ENCODE measurements at places on chromosomes 11 and 22.

DNA sequence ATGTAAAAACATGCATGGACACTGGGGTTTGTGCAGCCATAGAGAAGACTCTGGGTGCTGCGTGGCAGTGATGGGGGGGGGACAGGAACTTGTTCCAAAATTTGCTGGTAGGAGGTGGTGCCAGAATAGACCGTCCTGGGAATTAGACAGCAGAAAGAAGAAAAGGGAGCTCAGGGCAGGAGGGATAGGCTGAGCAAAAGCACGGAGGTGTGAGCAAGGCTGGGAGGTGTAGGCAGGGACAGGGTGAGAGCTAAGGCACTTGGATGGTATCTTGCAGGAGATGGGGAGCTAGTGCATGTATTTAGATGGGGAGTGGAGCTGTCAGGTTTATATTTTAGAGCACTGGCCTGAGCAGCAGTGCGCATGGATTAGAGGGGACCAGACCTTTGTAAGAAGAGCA, 53.8 kb downstream of the PKNOX2 start:
- peak; percentile 8 for DNase-seq

DNA sequence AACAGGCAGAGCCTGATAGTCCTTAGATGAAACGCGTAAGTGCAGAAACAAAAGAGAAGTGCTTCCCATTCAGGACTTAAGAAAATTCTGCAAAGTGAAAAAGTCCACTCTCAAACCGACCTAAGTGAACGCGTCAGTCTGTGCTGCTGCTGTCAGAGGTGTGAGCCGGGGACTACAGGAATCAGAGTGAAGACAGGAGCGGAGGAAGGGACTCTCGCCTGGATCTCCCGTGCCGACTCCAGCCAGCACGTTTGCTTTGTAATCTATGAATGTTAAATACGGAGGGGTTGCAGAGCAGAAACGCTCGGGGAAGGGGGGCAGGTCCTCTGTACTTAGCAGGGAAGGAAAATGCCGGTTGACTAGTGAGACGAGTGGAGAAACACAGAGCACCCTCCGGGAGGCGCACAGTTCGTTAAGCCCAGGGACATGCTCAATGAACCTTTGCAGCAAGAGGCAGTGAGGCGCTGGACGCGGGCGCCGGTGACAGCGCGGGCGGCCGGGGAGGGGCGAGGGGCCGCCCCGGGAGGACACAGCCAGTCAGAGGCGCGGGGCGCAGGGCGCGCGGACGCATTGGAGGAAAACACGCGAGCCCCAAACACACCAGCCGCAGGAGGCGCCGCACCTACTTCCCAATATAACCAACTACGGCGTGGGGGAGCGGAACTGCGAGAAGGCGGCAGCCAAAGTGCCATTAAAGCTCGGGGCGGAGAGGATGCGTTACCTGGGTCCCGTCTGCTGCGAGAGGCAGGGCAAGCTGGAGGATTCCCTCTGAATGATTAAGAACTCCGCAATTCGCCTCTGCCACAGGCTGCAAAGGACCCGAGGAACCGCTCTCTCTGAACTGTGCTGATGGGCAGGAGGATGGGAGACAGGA, at the start of gene CNTN5:
CNTN5 (plus strand) TSS at position 598 of the 874 bp plus-strand sequence.
- DNase-seq: peak; percentile 83

- no peak for DNase-seq
These were observed 23.0 kb upstream of the ZC3H12C start for GRCh38 chr11:110070176-110070575.

DNA sequence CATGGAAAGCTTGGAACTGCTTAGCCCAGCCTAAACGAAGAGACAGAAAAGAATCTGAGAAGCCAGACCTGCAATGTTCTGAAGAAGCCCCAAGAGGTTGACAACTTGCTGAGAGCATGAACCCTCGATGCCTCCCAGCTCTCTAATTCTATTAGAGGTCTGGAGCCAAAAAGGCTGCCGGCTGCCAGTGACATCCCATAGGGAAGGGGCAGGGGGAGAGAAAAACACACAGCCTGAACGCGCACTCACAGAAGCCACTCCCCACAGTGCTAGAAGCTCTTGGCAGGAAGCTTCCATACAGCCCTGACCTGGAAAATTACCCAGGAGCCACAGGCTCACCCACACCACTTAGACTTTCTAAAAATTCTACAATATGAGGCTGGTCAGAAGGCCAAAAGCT, 18.3 kb downstream of the POLDIP3 start:
- no peak for DNase-seq

- no peak for DNase-seq
These were observed 99.0 kb downstream of the AMOTL1 start for GRCh38 chr11:94866936-94867795.

- DNase-seq: no peak
These were observed 335 bp downstream of the ZNF408 start for GRCh38 chr11:46701078-46701654.

DNA sequence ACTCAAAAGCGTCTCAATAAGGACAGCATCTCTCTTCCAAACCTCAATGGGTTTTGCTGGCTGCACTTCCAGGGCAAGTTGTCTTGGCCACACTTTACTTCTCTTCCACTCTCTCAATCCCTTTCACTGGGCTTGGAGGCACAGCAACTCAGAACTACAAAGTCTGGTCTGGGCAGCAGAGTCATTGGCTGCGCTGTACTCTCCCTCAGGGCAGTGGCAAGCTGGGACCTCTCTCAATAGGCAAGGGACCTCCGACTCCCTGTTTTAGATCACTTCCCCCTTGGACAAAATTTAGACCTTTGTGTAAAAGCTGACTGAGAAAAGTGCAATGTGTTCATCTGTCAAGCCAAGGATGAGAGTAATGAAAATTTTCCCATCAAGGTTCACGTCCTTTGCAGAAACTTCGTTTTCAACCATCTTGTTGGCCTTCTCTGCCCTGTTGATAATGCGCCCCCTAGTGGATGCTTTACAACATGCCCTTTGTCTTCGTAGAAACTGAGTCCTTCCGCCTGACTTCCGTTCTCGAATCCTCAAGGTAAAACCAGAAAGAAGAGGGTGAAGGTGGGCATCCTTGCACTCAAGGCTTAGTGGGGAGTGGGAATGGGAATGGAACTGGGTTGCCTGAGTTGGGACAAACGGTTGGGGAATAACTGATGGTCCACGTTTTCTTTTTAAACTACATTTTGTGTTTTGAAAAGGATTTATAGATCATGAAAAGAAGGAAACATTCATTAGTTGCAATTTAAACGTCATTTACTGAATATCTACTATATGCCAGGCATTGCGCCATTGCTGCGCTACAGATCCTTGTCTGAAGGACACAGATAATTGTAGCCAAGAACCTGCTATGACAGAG, 99.1 kb downstream of the CD44 start:
- DNase-seq: no peak

GRCh38 chr11:35404388-35404775, 15.0 kb downstream of the SLC1A2 start:
- DNase-seq: peak; percentile 68

GRCh38 chr11:68327586-68328370, 15.4 kb downstream of the LRP5 start:
- DNase-seq: no peak

DNA sequence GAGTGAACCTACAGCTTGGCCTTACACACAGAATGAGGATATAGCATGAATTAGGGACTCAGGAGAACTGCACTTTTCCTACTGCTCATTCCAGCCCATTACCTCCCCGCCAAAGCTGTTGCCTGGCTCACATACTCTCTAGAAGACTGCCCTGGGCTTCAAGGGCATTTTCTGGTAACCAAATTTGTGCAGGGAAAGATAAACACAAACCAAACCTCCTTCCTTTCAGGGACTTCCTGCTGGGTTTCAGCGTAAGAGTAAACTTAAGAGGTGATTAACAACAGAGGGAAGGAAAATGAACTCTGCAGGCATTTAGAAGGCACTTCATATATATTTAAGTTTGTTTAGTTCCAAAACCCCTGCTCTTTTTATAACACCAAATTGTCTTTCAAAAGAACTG, 194.9 kb downstream of the SWAP70 start:
- no peak for DNase-seq

DNA sequence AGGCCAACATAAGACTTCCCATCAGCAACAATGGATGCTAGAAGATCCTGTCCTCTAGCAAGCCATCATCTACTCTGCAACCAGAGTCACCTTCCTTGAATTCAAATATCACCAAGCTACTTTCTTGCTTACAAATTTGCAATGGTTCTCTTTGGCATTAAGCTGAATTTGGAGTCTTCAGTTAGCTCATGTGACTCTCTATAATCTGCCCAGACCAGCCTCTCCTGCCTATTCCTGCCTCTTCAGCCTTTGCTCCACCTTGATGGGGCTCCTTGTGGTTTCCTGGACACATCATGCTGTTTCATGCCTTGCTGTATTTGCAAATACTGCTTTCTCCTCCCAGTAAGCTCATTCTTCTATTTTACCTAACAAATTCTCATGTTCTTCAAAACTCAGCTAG, 82.3 kb downstream of the RASSF10 start:
- no peak for DNase-seq

DNA sequence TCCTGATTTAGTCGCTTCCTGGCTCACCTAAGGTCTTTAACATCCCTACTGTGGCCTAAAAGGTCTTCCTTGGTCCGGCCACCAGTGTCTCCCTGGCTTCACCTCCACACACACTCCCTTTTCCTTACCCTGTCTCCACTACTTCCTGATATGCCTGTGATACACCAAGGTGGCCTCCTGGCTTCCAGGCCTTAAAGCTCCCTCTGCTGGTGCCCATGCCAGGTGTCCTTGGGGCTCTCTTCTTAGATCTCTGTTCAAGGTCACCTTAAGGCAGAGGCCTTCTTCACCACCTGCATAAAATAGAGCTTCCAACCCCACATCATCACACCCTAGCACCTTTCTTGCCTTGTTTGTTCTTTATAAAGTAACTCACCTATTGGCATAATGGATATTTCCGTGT, 787.7 kb downstream of the NTM start:
- no peak for DNase-seq

DNA sequence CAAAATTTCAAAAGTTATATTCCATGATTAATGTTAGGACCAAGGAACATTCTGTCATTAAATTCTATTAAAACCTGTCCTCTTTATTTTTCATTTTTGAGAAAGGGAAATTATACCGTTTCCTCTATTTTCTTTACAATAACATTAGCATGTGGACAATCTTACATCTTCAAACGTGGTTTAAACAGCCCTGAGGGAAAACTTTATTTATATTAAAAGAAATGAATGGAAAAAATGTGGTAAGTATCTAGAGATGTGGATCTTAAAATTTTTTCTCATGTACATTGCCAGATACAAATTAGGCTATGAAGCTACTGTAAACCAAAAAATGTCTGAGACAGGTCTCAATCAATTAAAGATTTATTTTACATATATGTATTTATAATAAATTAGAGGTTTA, 18.9 kb upstream of the FIBIN start:
- no peak for DNase-seq

All from aorta (tissue), 5 donors.